PC-9 (cell line): ENCODE measurements at places on chromosomes 11 and 22.

DNA sequence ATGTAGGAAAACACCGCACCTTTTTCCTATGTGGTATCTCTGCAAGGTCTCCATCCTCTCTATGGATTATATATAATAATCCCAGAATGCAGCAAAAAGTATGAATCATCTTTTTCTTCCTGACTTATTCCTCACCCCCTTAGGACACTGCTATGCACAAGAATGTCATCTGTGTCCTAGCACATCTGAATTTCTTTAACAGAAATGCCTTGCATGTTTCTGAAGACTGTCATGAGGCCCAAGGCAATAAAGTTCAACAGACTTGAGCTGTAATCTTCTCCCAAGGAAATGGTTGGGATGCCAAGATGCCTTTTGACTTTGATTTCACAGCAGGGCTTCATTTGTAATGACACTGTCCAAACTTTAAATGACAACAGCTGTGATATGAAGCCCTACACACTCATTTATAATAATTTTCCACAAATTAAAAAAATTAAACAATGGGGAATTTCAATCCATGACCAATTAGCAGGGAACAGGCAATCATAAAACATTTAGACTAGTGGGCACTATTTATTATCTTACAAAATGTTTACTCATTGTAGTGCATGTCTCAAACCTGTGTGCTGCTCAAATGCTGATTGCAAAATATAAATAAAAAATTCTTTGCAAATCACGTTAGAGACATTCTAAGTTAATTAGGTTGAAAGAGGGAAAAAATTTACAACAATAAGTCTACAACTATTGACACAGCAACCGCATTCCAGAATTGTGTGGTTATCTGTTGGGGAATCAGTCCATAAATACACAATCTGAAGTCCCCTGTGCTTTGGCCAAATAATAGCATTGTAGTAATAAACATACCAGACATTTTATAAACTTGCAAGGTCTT is 242.3 kb downstream of the SWAP70 start:
- 0 out of 2 replicates have a peak overlapping the region, but pooled peaks have one; percentile 0 for H3K4me3 ChIP-seq
- peak overlapping the region; percentile 92 for H3K27ac ChIP-seq
- H3K36me3 ChIP-seq: no peaks in the 10 kb centered on the region
- H3K4me1 ChIP-seq: peaks cover 37% of the 10 kb centered on the region
- DNase-seq: peak; percentile 98
- H3K27me3 ChIP-seq: no peaks in the 10 kb centered on the region

DNA sequence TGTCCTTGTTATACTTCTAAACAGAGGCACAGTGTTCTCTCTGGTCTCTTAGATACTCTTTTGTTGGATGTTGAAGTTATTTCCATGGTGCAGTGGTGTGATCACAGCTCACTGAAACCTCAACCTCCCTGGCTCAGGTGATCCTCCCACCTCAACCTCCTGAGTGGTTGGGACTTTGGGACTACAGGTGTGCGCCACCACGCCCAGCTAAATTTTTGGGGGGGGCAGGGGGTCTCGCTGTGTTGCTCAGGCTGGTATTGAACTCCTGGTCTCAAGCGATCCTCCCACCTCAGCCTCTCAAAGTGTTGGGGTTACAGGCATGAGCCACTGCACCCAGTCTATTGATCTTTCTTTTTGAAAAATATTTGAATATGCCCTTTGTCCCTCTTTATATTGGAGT is 14.9 kb downstream of the ZNF74 start:
- H3K36me3 ChIP-seq: no peaks in the 10 kb centered on the region
- no peaks in the 10 kb centered on the region for H3K4me1 ChIP-seq
- no peak overlapping the region for H3K4me3 ChIP-seq

GRCh38 chr11:44792171-44792570 is 65.4 kb downstream of the TSPAN18 start:
- no peaks in the 10 kb centered on the region for H3K4me1 ChIP-seq
- H3K36me3 ChIP-seq: no peaks in the 10 kb centered on the region
- no peak for DNase-seq
- no peak overlapping the region for H3K4me3 ChIP-seq

GRCh38 chr11:33016654-33017053 is 976 bp downstream of the DEPDC7 start:
- no peak for DNase-seq
- peaks cover 6% of the 10 kb centered on the region for H3K4me1 ChIP-seq
- H3K27me3 ChIP-seq: peaks cover 4% of the 10 kb centered on the region; the same call in 1 of the 2 replicates
- H3K27ac ChIP-seq: no peak overlapping the region
- H3K36me3 ChIP-seq: no peaks in the 10 kb centered on the region

- H3K27ac ChIP-seq: no peak overlapping the region
- H3K27me3 ChIP-seq: no peaks in the 10 kb centered on the region
- peaks cover 10% of the 10 kb centered on the region for H3K4me1 ChIP-seq
- no peaks in the 10 kb centered on the region for H3K36me3 ChIP-seq
Measured at GRCh38 chr11:205221-206001, 1.8 kb downstream of the BET1L start.

- no peaks in the 10 kb centered on the region for H3K27me3 ChIP-seq
- H3K27ac ChIP-seq: peak overlapping the region; percentile 18
- H3K4me1 ChIP-seq: peaks cover 21% of the 10 kb centered on the region
Measured at GRCh38 chr22:49853981-49854831, 562 bp downstream of the ZBED4 start.

- H3K27ac ChIP-seq: no peak overlapping the region
- no peaks in the 10 kb centered on the region for H3K4me1 ChIP-seq
- no peak for DNase-seq
- H3K27me3 ChIP-seq: 0 out of 2 replicates have a peak, but pooled peaks cover 4% of the 10 kb centered on the region
- no peaks in the 10 kb centered on the region for H3K36me3 ChIP-seq
Measured at GRCh38 chr11:2408671-2409070, 8.1 kb downstream of the TSSC4 start.

DNA sequence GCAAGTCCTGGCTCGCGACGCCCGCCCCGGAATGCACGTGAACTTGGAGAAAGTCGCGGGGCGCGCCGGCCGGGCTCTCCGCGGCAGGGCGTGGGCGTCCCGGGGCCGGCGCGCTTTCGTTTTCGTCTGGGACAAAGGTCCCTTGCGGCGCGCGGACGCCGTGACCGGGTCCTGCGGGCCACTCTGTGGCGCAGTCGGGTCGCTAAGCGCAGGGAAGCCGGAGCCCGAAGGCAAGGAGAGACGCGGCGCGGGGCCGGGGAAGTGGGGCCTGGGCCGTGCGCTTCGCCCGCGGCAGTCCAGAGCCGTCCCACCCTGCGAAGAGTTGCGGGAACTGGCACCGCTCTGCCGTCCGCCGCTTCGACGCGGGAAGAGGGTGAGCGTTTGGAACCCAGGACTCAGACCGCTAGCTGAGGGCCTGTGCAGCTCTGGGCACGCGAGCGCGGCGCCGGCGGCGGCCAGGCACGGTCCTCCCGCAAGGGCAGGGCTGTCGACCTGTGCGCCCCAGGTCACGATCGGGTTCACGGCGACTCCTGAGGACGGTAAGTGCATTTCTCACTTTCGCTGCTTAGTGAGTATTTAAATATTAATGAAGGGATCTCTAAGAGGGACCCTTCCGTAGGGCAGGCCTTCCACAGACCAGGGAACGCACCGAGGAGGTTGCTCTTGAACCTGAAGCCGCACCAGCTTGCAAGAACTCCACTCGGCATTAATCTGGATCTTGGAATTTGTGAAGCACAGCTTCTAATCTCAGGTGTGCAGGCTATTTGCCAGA is 78.0 kb upstream of the PPARA start:
- peaks cover 7% of the 10 kb centered on the region; the same call in 1 of the 2 replicates for H3K36me3 ChIP-seq
- H3K27me3 ChIP-seq: no peaks in the 10 kb centered on the region
- peak overlapping the region; percentile 99 for H3K4me3 ChIP-seq

- H3K27ac ChIP-seq: peak overlapping the region; percentile 92
- H3K4me3 ChIP-seq: no peak overlapping the region
- 0 out of 2 replicates have a peak, but pooled peaks cover 11% of the 10 kb centered on the region for H3K36me3 ChIP-seq
- no peaks in the 10 kb centered on the region for H3K27me3 ChIP-seq
Measured at GRCh38 chr22:31830721-31831070, 76.9 kb downstream of the DEPDC5 start.

DNA sequence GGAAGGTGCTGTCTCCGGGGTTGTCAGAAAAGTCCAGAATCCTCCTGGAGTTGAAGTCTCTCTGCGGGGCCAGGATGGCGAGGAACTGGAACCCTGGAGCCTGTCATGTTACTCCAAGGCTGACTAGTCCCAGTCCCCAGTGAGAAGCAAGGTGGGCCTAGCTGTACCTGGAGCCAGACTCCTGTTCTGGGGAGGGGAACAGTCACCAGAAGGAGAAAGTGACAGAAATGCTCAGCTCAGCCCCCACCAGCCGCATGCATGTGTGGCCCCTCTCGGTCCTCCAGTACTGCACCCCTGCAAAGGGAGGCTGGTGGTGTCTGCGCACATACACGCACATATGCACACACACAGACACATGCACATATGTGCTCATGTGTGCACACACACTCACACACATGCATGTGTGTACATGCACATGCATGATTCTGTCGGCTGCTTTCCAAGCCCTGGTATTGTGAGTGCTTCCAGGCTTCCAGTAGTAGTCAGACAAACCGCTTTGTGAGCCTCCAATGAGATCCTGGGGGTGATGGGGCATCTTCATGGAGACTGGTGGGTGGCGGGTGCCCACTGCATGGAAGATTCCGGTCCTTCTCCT is 54.3 kb downstream of the RTL6 start:
- no peak overlapping the region for H3K27ac ChIP-seq
- no peaks in the 10 kb centered on the region for H3K36me3 ChIP-seq
- DNase-seq: no peak

DNA sequence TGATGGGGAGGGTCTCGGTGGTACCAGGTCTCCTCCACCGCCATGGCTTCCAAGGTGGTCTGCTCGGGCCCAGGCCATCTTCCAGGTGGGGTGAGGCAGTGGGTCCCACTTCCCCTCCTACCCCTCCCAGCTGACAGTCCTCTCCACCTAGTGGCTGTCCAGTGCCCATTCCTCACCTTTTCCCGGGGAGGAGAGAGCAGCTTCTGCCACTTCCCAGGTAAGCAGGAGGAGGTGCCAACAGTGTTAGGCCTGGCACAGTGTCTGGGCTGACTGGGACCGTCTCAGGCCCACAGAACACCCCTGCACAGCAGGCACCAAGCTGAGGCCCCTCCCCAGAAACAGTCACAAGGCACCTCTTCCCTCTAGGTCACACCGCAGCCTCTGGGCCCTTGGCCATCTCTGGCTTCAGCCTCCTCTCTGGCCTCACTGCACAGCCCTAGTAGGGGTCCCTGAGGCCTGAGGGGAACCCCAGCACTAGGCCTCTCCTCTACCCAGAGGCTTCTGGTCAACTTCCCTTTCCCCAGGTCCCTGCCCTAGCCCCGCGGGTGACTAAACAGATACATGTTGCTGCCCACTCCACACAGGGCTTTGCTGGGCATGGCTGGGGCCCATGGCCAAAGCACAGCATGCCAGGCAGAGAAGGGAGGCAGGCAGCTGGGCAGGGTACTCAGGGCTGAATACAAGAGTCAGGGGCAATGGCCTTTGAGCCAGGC is 2.3 kb upstream of the ANKRD13D start:
- no peak for DNase-seq
- no peak overlapping the region for H3K4me3 ChIP-seq
- no peaks in the 10 kb centered on the region for H3K27me3 ChIP-seq
- H3K36me3 ChIP-seq: 0 out of 2 replicates have a peak, but pooled peaks cover 8% of the 10 kb centered on the region

DNA sequence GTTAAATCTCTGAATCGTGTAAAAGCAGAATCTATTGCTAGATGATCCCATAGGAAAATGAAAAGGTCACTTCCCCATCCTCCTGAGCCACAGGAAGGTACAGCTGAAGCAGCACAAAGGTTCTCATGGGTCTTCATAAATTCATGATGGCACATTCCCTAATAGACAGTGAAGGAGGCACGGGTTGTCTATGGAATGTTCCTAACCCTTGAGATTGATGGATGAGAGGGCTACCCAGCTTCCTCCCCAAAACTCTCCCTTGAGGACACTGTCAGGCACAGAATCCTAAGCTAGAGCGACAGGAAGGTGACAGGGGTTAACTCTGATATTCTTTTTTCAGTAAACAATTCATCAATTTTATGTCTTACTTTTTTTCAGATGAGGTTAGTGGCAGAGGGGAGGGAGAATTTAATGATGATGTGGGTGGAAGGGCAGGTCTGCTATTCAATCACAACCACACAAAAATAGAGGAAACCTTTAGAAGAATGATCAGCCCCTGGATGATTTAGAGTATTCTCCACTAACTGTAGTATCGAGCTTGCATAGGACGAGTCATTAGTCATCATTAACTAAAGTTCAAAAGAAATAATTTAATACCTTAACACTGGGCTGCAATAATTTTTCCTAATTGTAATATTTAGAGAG is 33.1 kb downstream of the SEZ6L start:
- no peak overlapping the region for H3K27ac ChIP-seq
- H3K4me1 ChIP-seq: no peaks in the 10 kb centered on the region
- H3K36me3 ChIP-seq: no peaks in the 10 kb centered on the region
- DNase-seq: no peak

DNA sequence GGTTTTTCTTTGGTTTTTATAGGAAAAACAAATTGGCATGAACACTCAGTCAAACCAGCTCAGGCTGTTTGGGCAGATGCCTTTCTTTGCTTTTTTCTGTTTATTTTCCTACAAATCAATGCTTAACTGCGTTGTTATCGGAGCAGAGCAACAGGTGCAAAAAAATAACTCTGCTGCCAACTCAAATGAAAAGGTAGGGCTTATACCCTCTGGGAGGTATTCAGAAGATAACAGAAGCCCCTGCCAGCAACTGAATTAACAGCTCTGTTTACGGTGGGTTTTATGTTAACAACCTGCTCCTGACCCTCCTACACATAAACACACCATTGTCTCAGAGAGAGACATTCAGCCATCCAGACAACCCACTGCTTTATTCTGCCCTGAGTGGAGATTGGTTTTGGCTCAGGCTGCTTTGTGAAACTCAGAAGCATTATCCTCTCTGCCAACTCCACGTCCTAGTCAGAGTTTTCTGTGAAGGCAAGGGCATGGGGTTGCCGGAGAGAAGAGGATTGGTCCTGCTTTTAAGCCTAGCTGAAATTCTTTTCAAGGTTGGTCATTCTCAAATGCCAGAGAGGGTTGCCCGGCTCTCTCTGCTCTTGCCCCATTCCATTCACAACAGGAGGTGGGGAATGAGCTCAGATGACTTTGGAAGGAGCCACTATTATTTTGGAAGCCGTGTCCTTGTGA is 11.4 kb downstream of the EHF start:
- H3K36me3 ChIP-seq: peaks cover 37% of the 10 kb centered on the region
- no peaks in the 10 kb centered on the region for H3K27me3 ChIP-seq
- peak overlapping the region; percentile 91 for H3K27ac ChIP-seq
- peak overlapping the region; percentile 45 for H3K4me3 ChIP-seq

DNA sequence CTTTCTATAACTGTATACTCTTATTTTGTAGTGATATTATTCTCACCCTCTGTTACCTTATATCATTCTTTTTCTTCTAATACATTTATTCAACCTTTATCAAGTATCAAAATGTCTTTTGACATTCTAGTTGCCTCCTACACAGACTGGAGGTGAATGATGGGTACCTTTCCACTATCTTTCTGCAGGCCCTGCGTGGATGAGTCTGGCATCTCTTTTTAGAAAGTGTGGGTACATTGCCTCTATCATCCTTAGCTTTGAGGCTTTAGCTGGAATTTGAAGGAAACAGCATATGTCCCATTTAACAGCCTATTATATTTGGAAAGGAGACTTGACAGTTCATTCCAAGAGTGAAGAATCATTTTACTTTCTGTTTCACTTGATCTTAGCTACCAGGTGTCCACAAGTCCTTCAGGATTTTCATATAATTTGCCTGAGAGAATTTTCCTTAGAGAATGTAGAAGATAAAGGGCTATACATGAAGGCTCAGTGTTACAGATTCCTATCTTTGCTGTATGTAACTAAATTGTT is 192.0 kb downstream of the CWF19L2 start:
- no peak for DNase-seq
- H3K27me3 ChIP-seq: no peaks in the 10 kb centered on the region
- H3K4me3 ChIP-seq: no peak overlapping the region
- H3K36me3 ChIP-seq: no peaks in the 10 kb centered on the region
- no peaks in the 10 kb centered on the region for H3K4me1 ChIP-seq
